ENCODE measurements at places on chromosomes 7 and 10.
A peak's percentile ranks its signal among the peaks of the same experiment; 100 is the strongest.

- no peak for DNase-seq
These were observed 5.7 kb downstream of the NAT16 start for GRCh38 chr7:101174322-101174854.

GRCh38 chr7:102296179-102296438 lies 9.4 kb downstream of the SH2B2 start:
- DNase-seq = no peak

DNA sequence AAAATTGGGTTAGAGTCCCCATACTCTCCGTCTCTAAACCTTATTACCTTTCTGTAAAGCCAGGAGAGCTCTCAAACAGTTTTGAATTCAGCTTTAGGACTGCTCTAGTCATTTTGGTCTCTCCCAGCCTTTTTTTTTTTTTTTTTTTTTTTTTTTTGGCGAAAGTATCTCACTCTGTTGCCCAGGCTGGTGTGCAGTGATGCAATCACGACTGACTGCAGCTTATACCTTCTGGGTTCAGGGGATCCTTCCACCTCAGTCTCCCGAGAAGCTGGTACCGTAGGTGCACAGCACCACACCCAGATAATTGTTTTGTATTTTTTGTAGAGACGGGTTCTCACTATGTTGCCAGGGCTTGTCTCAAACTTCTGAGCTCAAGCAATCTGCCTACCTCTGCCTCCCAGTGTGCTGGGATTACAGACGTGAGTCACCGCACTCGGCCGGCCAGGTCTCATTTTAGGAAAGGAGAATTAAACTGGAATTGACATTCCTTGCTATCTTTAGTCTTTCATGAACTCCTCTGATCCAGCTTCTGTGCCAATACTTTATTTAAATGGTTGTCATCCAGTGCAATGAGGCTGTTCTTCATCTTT lies 31.4 kb upstream of the RSU1 start:
- DNase-seq = no peak

- DNase-seq = no peak
These were observed 108.7 kb upstream of the PRR15 start for GRCh38 chr7:29454899-29455451.

DNA sequence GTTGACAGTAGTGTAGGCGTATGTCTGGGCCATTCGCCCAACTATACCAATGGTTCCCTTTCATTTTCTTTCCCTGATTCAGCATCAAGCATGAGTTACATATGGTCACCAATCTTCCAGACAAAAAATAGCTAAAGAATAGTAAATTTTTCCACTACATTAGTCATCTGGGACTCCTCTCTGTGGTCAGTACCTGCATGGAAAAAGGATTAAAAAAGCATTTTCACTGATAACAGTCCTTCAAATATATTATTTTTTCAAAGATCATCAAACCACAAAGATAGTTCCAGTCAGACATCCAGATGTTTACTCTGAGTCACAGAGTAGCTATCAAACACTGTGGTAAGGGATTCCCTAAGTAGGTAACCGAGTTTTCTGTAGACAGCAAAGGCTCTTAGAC lies 302.6 kb upstream of the SEMA3D start:
- DNase-seq = peak; percentile 87

GRCh38 chr10:20885678-20886077 lies 11.4 kb downstream of the NEBL start:
- DNase-seq = no peak

DNA sequence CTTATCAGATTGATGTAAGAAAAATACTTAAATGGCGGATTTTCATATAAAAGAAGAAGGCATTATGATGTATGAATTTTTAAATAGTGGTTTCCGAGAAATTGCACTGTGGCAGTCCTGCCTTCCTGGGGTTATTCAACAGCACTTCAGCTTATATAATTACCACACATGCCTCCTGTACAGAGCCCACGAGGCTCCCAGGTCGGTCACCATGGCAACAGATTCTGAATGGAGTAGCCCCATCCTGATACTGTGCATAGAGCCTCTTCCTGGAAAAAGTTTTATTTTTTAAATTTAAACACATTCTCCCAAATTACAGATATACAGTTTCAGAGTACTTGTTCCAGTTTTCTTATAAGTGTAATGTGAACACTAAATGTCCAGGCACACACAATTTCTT lies 15.9 kb upstream of the ASB4 start:
- no peak for DNase-seq

DNA sequence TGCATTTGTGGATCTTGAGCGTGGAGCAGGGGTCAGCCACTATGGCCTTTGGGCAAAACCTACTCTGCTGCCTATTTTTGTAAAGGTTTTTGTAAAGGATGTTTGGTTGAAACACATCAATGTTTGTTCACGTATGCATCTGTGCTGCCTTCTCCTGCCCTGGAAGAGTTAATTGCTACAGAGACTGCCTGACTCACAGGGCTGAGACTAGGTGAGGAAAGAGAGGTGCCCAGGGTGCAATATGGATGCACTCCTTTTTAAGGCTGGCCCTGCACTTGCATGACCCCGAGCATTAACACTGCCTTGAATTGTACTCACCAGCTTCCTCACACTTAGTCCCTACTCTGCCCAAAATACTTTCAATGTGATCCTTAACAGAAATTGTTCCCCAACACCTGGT lies 20.9 kb upstream of the NAMPT start:
- no peak for DNase-seq

DNA sequence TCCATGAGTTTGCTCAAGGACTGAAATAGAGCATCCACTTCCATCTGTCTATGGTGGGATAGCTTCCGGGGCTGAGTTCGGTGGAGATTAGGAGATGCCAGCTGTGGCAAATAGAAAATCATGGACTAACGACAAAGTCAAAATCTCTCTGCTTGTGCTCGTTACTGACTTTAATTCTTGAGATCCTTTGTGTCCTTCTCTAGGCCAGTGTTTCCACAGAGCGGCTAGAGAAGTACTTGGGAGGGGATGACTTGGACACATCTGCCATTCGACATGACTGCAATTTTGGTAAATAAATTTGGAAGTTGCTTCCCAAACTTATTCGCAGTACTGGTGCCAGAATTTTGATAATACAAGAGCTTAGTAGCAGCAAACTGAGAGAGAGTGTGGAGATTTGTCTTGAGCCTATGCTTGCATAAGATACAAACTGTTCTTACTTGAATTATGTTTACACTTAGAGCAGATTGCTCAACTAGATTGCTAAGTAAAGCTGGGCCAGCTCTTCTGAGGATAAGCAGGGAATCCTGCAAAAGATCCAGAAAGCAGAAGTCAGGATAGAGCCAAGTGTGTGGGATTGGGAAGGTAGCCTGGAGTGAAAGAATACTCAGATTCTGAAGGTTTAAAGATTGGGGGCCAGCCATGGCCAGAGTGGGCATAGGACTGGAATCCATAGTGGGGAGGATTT lies 27.6 kb downstream of the ABCC2 start:
- peak; percentile 80 for DNase-seq

DNA sequence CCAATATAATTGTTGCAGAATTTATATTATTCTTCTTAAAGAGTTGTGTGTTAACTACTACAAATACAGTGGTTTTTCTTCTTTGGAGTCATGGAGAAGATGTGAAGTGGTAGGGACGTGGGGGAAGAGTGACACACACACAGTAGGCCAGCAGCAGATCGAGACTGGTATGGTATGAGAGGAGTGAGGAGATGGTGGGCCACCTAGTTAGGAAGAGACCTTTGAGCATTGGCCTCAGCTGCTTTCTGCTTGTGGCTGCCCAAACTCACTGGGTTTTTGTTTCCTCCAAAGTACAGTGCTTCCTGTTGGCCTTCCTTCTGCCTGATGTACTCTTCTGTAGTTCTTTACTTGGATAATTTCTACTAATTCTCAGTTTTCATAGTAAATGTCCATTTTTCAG lies 14.6 kb downstream of the VCL start:
- DNase-seq = no peak

DNA sequence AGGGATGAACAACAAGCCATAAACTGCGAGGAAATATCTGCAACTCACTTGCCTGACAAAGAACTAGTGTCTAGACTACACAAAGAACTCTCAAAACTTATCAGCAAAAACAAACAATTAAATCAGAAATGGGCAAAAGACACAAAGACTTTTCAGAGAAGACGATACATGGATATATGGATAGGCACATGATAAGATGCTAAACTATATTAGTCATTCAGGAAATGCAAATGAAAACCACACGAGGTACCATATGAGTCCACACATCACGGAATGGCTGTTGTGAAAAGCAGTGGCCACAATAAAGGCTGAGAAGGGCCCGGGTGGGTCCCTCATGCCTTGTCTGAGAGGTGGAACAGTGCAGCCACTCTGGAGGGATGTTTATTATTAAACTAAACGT lies 267.8 kb downstream of the WDR37 start:
- DNase-seq = no peak

GRCh38 chr7:129530795-129531391 lies 28.6 kb downstream of the SMKR1 start:
- DNase-seq = peak; percentile 73

DNA sequence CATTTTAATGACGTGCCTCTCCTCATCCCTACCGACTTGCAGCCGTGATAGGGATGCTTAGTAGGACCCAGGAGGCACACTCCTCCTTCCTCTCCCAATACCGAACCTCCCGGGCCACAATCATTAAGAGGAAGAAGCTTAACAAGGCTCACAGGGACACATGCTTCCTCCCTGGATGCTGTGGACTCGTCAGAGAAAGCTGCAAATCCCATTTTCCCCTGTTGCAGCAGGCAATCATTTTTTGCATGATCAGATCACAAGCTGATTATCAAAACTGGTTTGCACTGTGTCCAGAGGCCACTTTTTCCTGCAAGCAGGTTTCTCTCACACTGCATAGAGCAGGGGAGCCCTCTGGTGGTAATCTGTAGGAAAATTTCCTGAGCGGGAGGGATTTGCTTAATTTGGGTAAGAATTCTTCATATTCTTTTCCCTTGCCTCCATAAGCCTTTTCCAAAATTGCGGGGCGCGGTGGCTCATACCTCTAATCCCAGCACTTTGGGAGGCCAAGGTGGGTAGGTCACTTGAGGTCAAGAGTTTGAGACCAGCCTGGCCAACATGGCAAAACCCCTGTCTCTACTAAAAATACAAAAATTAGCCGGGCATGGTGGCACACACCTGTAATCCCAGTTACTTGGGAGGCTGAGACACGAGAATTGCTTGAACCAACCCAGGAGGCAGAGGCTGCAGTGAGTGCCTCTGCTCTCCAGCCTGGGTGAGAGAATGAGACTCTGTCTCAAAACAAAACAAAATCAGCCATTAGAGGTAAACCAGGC lies 16.1 kb upstream of the LAMB4 start:
- peak; percentile 83 for DNase-seq

- DNase-seq = peak; percentile 61
These were observed 319.0 kb upstream of the NPSR1 start for GRCh38 chr7:34338961-34339526.

DNA sequence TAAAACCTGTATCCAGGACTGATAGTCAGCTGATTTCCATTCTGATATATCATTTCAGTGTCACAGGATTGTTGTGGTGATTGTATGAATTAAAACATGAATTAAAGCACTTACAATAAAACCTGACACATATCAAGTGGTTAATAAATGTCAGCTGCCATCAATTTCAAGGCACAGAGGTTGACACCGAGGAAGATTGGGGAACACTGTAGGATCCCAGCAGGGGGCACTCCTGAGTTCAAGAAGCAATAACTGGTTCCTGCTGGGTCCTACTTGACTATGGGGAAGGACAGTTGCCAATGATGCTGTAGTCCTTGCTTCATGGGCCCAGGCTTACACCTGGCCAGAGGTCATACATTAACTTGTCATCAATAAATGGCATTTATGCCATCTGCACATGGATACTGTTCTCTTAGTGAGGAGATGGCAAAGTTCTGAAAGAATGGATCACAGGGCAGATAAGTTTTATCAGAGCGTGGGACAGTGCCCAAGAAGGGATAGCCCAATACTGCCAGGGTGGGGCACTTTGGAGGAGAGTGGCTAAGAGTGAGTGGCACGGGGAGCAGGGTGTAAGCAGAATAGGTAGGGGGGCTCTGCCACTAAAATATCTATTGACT lies 24.1 kb downstream of the FZD1 start:
- DNase-seq = peak; percentile 1

DNA sequence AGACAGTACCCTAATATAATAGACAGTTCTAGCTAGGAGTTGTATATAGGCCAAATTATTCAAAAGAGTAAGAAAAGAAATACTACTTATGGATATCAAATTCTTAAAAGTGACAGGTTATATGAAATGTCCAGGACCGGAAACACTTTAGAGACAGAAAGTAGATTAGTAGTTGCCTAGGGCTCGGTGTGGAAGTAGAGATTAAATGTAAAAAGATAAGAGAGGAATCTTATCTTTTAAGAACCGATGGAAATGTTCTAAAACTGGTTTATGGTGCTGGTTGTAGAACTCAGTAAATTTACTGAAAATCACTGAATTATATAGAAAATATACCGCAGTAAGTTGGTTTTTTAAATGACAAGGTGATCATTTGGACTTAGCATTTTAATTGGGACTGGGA lies 147.5 kb upstream of the ASAH2 start:
- no peak for DNase-seq

- DNase-seq = peak; percentile 95
These were observed 7.6 kb upstream of the MYO1G start for GRCh38 chr7:44986218-44987053.

- DNase-seq = no peak
These were observed 23.0 kb upstream of the RHEB start for GRCh38 chr7:151542606-151543130.

DNA sequence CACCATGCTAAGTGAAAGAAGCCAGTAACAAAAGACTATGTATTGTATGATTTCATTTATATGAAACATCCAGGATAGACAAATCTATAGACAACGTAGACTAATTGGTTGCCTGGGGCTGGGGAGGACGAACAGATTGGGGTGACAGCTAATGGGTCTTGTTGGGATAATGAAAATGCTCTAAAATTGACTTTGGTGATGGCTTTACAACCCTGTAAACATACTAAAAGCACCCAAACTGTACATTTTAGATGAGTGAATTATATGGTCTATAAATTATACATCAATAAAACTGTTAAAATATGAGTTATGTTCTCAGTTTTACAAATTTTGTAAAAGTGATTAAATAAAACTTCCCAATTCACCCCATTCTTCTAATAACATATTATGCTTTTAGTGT lies 261.5 kb downstream of the ELMO1 start:
- no peak for DNase-seq

DNA sequence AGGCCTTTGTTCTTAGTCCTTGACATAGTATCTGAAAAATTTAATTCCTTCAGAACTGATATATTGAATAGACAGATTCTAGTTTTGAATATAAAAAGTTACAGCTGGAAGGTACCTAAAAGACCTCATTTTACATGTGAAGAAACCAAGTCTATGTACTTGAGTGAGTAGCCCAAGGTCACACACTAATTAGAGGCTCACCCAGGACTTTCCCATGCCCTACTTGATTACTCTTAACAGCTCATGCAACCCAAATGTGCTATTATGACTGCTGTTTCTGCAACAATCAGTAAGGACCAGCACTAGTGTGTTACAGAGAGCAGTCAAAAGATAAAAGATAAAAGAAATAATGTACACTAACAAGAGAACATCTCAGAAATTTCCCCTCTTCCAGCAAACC lies 40.7 kb upstream of the BET1 start:
- no peak for DNase-seq

GRCh38 chr10:31886885-31887284 lies 41.7 kb downstream of the ARHGAP12 start:
- peak; percentile 55 for DNase-seq

GRCh38 chr10:8787649-8788048 lies 733.2 kb downstream of the GATA3 start:
- DNase-seq = no peak
